Cardiac septum (tissue), 1 donor: ENCODE measurements at places on chromosomes 12 and 14.
A peak's percentile ranks its signal among the peaks of the same experiment; 100 is the strongest.

- DNase-seq: no peak
Observed at GRCh38 chr14:80456209-80456608, 244.9 kb upstream of the DIO2 start.

GRCh38 chr14:52352569-52352968, 38.5 kb downstream of the PTGER2 start:
- no peak for DNase-seq

- DNase-seq: no peak
Observed at GRCh38 chr14:55698051-55698450, 118.0 kb downstream of the KTN1 start.

- peak; percentile 81 for DNase-seq
Observed at GRCh38 chr14:99793213-99794150, at the start of gene EML1. EML1 (plus strand) TSS chr14:99793413; CDS start chr14:99793477, 64 bp downstream.

DNA sequence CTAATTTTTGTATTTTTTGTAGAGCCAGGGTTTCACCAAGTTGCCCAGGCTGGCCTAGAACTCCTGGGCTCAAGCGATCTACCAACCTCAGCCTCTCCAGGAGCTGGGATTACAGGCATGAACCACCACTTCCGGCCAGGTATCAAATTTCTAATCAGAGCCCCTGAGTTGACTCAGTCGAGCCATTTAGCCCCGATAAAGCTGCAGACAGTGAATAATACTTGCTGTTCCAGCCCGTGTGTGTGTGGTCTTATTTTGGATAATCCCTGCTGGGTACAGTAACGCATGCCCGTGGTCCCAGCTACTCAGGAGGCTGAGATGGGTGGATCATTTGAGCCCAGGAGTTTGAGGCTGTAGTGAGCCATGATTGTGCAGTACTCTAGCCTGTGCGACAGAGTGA, 57.0 kb downstream of the TEAD4 start:
- DNase-seq: no peak

GRCh38 chr14:24613241-24613640, 3.8 kb upstream of the GZMH start:
- no peak for DNase-seq

DNA sequence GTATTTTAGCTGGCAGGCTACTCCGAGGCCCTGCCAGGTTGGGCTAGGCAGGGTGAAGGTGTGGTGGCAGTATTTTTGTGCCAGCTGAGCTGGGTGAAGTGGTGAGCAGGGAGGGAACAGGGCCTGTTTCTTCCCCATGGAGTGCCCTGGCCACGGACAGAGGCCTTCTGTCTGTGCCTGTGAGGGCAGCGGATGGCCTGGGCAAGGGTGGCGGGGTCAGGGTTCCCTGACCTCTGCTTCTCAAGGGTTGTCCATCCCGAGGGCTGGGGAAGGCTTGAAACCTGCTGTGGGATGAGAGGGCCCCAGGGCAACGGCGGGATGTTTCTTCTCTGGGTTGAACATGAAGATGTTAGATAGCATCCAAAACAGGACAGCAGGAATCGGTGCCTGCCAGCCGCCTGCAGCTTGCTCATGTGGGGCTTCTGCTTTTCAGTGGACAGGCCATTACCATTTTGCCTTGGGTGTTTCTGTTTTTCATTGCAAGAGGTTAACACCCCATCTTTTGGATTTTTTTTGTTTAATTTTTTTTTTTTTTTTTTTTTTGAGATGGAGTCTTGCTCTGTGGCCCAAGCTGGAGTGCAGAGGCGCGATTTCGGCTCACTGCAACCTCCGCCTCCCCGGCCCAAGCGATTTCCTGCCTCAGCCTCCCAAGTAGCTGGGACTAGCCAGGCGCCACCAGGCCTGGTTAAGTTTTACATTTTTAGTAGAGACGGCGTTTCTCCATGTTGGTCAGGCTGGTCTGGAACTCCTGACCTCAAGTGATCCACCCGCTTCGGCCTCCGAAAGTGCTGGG, 3.3 kb downstream of the MTA1 start:
- DNase-seq: no peak

GRCh38 chr12:110012137-110012536, 12.9 kb downstream of the ANKRD13A start:
- no peak for DNase-seq

DNA sequence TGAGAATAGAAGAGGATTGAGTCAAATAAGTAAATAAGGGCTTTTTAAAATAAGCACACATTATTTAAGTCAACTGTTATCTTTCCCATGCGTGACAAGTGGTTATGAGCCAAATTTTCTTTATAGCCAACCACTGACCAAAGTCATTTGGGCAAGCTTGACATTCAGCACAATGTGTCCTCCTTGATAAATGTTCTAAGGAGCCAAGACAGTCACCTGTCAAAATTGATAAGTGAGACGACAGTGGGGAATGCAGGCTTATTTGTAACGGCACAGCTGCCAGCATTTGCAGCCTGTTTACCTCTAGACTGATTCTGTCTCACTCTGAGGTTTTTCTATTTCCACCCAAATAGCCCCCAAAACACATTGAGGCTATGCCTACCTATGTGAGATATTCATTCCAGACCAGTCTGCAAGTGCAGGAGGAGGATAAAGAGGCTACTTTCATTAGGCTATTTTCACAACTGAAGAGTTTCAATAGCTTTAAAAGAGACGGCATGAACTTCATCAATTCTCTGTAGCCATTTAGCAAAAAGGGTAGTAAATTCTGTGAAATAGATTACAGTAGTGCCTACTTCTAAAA, 339.5 kb downstream of the PDZRN4 start:
- no peak for DNase-seq

DNA sequence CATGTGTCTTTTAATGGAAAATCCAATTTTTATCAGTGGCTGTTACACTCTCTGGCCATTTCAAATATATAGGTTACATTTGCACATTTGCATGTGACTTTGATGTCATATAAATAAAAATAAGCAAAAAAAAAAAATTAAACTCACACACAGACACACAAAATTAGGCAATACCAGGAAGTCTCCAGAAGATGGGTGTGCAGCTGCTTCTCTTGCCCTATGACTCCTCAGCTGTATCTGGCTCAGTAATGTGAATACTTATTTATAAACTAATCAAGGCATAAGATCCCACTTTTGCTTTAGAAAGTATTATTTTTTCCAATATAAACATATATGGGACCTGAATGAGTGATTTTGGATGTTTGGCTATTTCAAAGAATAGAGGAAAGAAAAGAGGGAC, 461.1 kb downstream of the LRIG3 start:
- no peak for DNase-seq

DNA sequence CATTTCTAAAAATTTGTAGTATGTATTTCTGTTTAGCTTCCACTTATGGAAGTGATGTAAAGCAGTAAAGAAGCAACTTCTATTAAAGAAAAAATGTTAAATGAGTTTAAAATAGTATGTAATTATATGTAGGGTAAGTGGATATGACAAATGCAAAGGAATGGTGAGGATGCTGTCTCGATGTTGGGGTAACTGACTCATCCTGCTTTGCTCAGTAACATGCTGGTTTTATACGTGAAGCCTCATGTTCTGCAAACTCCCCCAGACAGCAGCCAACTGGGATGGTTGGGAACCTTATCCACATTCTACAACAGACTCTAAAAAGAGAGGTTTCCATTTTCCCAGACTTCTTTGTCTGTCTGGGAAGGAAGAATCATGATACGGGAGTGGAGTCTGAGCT, 1006.4 kb upstream of the TMEM132C start:
- no peak for DNase-seq

DNA sequence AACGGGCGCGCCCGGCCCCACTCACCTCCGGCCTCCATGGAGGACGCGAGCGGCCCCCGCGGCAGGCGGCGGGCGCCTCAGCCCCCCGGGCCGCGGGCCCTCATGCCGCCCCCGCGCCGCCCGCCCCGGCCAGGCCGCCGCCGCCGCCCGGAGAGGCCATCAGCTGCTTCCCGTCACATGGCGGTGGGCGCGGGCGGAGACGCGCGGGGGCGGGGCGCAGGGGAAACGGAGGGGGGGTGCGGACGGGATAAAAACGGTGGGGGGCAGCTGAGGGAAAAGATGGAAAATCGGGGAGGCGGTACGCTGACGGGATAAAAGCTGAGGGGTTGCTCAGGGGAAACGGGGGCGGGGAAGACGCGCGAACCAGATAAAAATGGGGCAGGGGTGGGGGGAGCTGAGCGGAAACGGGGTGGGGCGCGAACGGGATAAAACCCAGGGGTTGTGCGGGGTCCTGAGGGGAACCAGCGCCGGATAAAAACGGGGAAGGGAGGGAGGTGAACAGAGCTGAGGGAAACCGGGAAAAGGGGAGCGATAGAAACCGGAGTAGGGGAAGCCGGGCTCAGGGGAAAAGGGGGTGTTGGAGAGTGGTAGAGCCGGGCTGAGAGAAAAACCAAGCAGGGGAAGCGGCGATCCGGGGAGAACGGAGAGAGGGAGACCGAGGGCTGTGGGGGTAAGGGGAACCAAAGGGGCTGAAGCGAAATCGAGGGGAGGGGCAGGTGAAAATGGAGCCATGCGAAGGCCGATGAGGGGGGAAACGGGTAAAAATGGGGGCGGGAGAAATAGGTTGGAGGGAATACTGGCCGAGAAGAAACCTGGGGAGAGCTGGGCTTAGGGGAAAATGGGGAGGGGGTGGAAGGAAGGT, at the start of gene WSB2:
TSS of gene WSB2 (minus strand) at position 169 of the 862 bp plus-strand sequence. CDS start at position 38, 131 bp downstream.
- peak; percentile 93 for DNase-seq

GRCh38 chr12:67760586-67761275, 112.2 kb downstream of the DYRK2 start:
- DNase-seq: no peak

DNA sequence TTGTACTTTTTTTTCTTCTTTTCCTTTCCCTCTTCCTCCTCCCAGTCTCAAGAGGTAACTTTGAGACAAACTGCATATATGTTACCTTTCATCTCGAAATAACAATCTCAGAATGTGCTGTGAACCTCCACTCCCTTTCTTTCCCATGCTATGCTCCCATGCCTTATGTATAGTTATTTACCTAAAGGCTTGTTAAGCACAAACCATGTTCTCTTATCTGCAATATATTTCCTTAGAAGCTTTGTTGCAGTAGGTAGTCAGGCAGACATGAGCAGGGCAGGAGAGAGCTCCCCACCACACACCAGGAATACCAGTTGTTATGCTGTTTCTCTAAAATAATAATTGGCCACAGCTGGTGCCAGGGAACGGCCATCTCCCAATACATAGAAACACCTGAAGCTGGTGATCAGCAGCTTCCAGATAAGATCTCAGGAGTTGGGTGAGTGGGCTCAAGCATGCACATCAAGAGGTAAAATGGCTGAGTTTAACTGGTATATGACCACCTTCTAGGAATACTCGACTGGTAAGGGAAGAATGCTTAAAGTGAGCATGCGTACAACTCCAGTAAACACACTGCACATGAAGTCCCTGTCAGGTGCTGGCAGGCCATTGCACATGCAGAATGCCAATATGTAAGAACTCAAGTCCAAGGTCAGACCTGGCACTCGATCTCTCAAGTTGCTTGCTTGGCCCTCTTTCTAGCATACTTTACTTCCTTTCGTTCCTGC, 14.8 kb upstream of the DHRS2 start:
- DNase-seq: no peak

DNA sequence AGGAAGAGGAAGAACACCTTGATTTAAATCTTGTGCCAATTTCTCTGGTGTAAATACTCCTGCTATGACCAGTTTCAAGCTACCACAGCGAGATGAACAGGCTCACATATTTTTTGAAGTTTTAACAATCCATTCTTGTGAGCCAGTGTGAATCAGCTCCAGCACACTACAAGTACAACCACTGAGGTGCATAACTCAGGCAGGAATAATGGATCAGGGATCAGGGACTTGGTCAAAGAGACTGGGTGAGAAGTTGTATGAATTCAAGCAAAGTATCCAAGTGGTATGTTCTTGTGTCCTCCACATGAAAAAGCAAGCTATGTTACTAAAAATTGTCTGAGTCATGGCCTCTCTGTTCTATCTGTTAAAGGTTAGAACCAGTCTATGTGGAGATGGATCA, 35.2 kb upstream of the KITLG start:
- DNase-seq: no peak

- DNase-seq: no peak
Observed at GRCh38 chr12:39807043-39807442, 187.4 kb upstream of the ABCD2 start.

- DNase-seq: no peak
Observed at GRCh38 chr14:70338550-70338949, 20.9 kb downstream of the COX16 start.

GRCh38 chr12:94980577-94980976, 22.9 kb downstream of the NDUFA12 start:
- no peak for DNase-seq

GRCh38 chr14:72333357-72333756, 401.1 kb downstream of the RGS6 start:
- no peak for DNase-seq

- DNase-seq: no peak
Observed at GRCh38 chr12:37543131-37543965, 773.2 kb upstream of the ALG10B start.

- no peak for DNase-seq
Observed at GRCh38 chr12:88572781-88573549, 7.3 kb downstream of the KITLG start.

DNA sequence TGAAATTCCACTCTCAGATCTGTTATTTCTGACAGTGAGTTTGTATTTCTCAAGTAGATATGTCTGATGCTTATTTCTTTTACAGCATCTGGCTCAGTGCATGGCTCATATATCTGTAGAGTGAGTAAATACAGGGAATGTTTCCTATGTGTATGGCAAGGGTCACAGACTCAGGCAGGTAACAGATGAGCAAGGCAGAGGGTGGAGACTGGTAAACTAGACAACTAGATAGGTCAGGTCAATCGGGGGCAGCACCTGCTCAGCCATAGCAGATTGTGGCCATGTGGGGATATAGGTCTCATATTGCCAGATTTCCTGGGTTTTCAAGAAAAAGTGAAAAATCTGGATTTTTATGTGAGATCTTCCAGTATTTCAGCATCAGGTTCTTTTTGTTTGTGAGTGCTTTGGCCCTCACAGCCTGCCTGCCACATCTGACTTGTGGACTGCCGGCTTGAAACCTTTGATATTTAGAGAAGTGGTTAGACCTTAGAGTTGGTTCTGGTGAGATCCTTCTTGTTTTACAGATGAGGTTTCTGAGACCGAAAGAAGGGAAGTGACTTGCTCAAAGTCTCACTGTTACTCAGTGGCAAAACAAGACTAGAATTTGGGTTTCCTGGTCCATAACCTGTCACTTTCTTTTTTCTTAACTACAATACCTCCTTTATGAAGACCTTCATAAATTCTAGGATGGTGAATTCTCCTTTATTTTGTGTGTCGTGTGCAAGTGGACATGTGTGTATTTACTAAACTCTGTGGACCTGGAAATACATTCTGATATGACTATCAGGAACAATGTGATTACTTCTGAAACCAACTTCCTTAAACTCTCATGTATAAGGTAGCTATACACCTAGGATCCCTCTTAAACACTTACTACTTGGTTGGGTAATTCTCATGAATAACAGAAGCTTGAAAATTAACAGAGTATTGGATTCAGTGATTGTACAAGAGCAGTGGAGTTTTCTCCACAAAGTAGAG, 34.4 kb downstream of the PROX2 start:
- DNase-seq: no peak
